ENCODE measurements at places on chromosomes 7 and 10.

DNA sequence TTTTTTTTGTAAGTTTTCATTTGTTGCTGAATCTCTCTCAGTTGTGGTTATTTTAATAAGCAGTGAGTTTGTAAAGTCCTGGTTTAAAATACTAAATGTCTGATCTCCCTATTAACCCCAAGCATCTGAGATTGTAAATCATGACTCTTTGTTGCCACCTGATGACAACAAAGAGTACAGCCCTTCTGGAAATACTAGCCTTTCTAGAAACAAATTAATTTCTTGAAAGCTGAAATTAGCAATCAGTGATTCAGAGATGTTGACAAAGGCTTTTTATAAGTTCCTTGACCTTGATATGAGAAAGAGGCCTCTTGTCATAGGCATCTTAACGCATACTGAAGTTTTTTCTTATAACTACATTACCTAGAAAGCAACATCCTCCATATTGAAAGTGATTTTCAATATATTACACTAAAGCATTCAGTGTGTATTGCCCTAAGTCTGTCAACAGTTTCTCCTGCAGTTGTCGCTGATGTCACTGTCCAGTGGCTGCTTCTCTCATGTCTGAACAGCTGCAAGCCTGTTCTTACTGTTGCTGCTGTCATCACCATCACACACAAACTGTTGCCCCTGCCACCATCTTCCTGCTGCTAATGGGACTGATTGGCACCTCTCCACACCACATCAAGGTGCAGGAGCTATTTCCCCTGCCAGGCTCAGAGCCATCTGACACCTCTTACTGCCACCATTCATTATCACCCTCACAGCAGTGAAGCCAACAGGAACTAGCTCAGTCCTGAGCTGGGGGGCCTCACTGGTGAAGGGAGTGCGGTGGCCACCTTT, 95.1 kb upstream of the LRGUK start:
- no peak for DNase-seq

- DNase-seq: no peak
These were observed 23.4 kb upstream of the DPYSL4 start for GRCh38 chr10:132163278-132163765.

DNA sequence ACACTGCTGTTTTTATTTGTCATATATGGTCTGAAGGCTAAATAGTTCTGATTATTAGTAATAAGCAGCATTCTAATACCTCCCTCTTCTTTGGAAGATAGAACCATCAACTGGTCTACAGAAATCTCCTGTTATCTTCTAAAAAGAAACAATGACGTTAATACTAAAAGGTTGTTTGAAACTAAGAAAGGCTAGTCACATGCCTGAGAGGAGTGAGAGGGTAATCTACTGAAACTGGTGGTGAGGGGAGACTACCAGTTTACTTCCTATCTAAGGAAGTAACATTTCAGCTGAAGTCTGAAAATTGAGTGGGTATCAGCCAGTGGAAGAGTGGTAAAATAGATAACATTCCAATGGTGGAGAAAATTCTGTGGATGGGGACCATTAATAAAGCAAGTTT, 48.4 kb downstream of the FGFBP3 start:
- no peak for DNase-seq

- no peak for DNase-seq
These were observed 15.0 kb downstream of the INSIG1 start for GRCh38 chr7:155312633-155313032.

- no peak for DNase-seq
These were observed at the start of gene CPED1 for GRCh38 chr7:120988591-120989256. TSS of gene CPED1 (plus strand) at chr7:120988711. CDS start at chr7:120989622, 911 bp downstream.

- no peak for DNase-seq
These were observed 108.8 kb upstream of the LRGUK start for GRCh38 chr7:134018306-134018705.

- no peak for DNase-seq
These were observed 345.7 kb upstream of the KLF6 start for GRCh38 chr10:4130685-4131084.

DNA sequence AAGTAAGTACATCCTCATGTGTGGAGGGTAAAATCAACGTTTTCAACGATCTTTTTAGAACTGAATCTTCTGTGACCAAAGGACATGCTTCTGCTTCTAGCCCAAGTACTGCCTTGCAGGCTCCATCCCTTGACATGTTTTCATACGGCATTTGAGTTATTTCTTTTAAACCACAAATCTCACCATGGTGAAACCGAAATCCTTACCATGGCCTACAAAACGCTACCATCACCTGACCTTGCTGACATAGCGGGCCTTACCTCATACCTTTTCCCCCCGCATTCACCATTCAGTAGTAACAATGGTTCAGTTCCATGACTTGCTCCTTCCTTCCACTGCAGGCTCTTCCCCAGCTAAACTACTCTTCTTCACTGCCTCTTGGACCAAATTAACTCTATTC, 3.5 kb downstream of the RNF216 start:
- DNase-seq: no peak

- DNase-seq: no peak
These were observed 5.0 kb upstream of the PTF1A start for GRCh38 chr10:23187155-23187554.

- DNase-seq: no peak
These were observed 110.9 kb upstream of the LSM8 start for GRCh38 chr7:118072893-118073674.

DNA sequence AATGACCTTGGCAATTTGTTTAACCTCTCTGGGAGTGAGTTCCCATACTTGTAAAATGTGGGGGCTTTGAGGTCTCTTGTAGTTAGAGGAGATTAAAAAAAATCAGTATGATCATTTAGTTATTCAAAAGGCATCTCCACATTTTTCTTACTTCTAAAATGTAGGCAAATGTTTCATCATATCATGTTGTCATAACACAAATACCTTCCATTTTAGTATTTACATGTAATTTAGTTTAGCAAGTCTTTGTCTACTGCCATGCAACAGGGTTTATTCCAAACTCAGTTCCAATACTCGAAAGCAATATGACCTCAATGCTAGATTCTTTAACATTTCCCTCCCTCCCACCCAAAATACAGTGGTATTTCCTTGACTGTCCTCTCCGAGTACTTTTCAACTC, 262.8 kb upstream of the IMMP2L start:
- no peak for DNase-seq

GRCh38 chr10:132290631-132291030, 17.1 kb downstream of the STK32C start:
- no peak for DNase-seq

Data from stimulated activated CD8-positive, alpha-beta memory T cell treated with anti-CD3 and anti-CD28 coated beads, Interleukin-7, amount 100 ng/mL, for 1 hour (primary cell).